Stimulated activated CD8-positive, alpha-beta memory T cell treated with anti-CD3 and anti-CD28 coated beads, Interleukin-7, amount 100 ng/mL, for 1 hour (primary cell): ENCODE measurements at places on chromosomes 5 and 9.

- DNase-seq, result no peak
These were observed 13.8 kb upstream of the NKD2 start for GRCh38 chr5:994821-995220.

DNA sequence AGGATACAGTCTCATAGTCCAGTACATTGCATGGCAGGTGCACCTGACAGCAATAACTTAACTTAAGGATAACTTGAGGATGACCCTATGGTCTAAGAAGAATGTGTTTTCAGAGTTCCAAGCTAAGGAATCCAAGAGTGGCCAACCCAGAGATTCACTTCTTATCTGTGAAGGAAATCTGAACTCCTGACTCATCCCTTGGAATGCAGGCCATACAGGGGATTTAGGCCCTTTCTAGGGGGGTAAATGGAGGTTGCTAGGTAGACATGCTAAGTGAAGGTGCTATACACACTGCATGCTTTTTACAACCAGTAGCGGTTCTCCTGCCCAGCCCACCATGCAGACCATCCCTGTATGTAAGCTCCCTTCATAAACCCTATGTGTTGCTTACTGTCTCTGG is 50.4 kb downstream of the HTR1A start:
- no peak for DNase-seq

DNA sequence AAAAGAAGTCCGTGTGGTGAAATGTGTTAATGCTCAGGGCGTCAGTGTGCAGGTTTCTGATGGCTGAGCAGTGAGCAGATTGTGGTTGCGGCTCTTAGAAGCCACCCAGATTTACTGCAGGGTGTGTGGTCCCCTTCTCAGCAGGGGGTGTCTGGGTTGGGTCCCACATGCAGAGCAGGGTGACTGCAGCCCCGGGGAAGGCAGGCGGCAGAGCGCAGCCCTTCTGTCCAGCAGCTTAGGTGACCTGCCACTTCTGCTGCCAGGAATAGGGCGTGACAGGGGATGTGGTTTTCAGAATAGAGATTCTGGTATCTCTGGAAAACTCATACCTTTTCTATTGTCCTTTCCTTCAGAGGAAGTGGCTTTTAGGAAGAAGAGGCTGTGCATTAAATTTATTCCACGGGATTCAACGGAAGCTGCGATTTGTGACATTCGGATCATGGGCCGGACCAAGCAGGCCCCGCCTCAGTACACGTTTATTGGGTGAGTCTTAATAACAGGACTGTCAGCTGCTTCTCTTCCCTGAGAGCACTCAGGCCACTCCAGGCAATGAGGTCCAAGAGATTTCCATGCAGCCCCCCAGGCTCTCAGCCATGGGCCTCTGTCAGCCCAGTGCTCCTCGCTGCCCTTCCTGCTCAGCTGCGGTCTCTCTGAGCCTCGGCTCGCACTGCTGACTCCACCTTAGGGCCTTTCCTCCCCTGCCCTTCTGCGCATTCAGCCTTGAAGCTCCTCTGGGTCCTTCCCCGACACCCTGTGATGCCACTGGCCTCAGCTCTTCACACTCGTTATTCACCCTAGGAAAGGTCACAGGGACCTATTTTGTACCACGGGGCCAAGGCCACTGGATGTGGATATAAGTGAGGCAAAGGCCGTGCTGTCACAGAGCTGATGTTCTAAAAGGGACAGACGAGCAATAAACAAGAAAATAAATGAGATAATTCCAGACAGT is 65.4 kb downstream of the MVB12B start:
- DNase-seq, result no peak

- DNase-seq, result no peak
These were observed 18.6 kb upstream of the TMEM174 start for GRCh38 chr5:73154208-73155006.

GRCh38 chr9:129141066-129142041 is 30.1 kb downstream of the PTPA start:
- DNase-seq, result peak; percentile 24

DNA sequence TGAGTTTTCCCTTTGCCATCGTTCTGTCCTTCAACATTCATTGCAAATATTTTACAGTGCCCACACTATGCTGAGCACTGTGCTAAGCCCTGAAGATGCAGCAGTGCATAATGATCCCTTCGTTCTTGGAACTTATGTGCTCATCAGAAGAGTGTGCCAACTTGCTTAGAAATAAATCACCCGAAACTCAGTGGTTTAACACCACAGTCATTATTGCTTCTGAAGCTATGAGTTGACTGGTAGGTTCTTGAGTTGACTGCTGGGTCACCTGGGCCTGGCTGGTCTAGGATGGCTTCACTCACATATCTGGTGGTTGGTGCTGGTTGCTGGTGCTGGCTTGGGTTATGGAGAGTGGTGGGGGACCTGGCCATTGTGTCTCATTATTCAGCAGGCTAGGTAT is 20.9 kb downstream of the PCSK5 start:
- DNase-seq, result no peak

GRCh38 chr9:91162311-91162710 is 199.4 kb downstream of the AUH start:
- DNase-seq, result no peak

GRCh38 chr5:43085453-43085852 is 35.3 kb upstream of the ZNF131 start:
- no peak for DNase-seq

- DNase-seq, result no peak
These were observed 536 bp upstream of the STX17 start for GRCh38 chr9:99905833-99906402.

GRCh38 chr9:96302021-96302420 is at the start of gene HSD17B3:
Gene HSD17B3, minus strand, starts transcription at chr9:96302176. Its CDS starts 72 bp downstream, at chr9:96302104.
- DNase-seq, result no peak

DNA sequence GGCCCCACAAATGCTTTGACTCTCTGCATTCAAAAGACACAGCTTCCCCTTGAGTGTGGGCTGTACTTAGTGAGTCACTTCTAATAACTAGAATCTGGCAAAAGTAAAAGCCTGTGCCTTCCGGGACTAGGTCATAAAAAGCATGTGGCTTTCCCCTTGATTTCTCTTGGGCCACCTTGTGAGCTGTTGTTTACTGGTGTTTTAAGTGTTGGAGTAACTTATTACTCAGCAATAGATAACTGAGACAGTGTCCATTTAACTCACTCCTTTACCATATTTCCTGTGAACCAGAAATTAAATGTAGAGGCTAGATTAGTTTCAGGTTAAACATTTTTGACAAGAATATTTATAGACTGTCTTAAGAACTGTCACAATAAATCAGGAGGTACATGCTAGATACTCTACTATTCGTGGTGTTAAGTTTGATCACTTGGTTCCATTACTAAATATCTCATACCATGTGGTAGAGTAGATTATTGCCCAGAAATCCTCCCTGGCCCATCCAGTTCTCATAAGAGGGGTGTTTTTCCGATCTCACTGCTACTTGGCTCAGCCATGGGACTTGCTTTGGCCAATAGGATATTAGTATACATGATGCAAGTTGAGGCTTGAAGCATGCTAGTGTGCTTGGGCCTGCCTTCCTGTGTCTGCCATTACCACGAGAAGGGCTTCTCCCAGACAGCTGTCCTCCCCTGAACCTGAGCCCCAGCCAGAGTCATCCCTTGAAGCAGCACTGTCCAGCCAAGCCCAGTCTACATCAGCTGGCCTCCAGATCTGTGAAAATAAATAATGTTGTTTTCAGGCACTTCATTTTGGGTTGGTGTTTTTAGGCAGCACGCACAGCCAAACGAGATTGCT is 10.4 kb upstream of the CMBL start:
- no peak for DNase-seq

DNA sequence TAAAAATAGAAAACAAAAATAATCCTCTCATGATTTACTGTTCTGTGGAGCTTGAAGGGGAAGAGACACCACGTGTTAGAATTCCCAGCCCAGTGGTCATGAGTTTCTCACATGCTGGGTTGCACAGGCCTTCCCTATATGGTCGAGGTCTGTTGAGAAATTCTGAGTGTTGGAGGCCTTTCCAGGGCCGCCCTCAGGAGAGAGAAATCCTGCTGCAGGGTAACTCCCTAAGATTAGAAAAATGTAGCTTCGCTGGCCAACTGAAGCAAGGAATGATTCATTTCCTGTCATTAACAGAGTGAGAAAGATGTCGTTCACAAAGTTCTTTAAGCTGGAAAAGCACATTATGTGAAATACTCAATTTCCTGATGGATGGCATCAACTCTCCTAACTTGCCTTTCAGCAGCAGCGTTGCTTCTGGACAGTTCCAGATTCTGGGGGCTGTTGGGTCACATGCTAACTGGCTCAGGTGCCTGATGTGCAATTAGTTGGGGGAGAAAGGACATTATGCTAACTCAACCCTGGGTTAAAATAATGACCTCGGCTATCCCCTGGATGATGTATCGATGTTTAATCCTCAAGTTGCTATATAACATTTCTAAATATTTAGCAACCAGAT is 104.8 kb upstream of the CD180 start:
- DNase-seq, result no peak

DNA sequence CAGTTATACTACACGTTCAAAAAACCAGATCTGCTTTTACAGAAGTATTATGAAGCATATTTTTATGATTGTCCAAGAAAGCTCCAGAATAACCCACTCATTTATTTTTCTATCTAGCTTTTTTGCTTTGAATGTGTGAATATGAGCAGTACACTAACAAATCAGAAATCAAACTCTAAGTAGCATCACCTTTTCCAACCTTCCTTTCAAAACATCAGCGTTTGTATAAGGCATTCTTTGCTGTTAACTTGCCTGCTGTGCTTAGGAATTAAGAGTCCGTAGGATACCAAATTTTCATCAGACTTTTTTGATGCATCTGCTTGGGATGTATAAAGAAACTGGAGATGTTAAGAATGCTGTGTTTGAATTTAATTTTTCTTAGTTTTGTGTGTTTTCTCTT is 3.8 kb downstream of the TLE4 start:
- no peak for DNase-seq

- no peak for DNase-seq
These were observed 11.6 kb upstream of the SPTAN1 start for GRCh38 chr9:128540634-128541360.

DNA sequence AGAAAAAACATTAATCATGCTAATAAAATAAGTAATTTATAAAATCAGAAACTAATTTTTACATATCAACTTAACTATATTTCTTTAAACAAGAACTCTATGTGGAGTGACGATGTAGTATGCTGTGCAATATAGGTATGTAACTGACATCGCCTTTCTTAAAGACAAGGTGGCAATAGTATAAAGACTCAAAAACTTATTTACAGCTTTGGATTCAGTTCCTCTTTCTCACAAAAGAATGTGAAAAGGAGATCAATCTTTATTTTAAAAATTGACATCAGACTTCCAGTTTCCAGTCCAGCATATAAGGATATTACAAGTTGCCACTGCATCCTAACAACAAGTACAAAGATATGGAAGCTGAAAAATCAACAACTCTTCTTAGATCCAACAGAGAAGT is 260.3 kb downstream of the TRIM36 start:
- no peak for DNase-seq

DNA sequence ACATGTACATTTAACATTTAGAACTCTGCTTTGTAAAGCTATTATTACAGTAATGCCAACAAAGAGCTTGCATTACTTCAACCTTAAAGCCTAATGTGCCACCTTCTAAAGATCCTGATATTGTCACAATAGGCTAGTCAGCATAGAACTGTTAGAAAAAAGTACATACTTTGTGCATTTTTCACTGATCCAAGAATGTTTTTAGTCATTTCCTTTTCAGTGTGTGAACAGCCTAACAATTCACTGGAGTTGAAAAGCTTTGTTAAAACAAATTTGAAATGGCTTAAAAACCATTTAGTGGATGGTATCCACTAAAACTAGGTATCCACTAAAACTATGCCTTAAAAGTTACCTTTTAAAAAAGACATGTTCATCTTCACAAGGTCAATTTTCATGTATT is 4.5 kb downstream of the RPS6 start:
- DNase-seq, result no peak

DNA sequence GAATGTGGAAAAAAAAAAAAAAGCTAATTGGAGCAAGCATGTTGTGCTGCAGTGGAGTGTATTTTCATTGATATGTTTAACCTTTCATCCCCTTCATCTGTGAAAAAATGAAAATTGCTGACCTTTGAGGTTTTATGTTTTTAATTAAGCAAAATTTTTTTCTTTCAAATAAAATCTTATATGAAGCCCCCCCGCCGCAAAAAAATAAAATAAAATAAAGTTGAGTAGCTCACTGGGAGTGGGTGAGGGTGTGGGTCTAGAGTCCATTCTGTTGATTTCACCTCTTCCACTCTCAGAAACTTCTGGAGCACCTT is 43.3 kb downstream of the TEK start:
- no peak for DNase-seq

DNA sequence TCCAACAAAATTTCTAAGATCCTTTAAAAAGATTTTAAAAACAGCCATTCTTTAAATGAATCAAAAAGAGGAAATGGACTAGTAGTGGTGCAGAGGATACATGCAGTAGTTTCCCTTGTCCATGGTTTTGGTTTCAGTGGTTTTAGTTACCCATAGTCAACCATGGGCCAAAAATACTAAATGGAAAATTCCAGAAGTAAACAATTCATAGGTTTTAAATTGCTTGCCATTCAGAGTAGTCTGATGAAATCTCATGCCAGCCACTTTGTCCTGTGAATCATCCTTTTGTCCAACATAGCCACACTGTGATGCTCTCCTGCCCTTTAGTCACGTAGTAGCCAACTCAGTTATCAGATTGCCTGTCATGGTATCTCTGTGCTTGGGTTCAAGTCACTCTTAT is 286.1 kb downstream of the ANXA1 start:
- no peak for DNase-seq

DNA sequence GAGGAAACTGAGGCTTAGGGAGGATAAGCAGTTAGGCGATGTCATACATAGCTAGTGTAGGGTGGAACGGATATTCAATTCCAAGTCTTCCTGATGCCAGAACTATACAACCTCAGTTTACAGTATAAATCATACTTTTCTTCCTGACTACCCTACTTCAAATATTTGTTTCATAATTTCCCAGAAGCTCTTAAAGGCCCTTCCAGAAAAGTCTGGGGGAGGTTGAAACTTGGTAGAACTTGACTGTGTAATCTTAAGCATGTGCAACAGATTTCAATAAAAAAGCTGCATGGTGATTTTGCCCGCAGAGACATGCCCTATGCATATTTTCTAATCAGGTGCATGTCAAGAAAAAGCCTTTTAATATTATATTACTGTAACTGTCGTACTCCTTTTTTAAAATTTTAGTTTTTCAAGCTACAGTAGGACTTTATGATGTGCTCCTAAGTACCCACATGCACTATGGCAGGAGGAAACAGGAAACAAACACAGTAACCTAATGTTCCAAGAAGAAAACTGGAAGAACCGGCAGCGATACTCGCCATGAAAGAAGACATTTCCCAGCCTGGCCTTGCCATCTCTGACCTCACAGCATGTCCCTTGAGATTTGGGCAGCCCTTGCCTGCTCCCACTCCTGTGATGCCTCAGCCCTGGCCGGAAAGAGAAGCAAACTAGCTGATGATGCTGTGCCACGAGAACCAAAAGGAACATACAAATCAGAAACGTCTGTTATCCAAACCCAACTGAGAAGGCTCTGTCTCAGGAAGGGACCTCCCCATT is 266.0 kb downstream of the EFNA5 start:
- no peak for DNase-seq
